ENCODE measurements at places on chromosomes 7 and 10.

DNA sequence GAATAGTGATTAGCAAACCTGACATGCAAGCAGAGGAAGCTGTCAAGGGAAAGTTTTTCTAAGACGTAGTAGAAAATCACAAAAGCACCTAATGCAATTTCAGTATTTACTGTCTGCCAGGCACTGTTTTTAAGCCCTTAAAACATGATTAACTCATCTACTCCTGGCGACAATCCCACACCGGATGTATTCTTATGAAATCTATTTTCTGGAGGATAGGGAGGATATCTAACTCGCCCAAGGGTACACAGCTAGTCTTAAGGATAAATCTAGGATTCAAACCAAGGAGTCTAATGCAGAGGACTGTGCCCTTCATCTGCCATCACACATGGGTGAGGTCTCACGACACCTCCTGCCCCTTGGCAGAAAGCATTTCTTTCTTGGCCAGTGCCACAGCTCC, 47.8 kb upstream of the FIGNL1 start:
- no peak for DNase-seq

DNA sequence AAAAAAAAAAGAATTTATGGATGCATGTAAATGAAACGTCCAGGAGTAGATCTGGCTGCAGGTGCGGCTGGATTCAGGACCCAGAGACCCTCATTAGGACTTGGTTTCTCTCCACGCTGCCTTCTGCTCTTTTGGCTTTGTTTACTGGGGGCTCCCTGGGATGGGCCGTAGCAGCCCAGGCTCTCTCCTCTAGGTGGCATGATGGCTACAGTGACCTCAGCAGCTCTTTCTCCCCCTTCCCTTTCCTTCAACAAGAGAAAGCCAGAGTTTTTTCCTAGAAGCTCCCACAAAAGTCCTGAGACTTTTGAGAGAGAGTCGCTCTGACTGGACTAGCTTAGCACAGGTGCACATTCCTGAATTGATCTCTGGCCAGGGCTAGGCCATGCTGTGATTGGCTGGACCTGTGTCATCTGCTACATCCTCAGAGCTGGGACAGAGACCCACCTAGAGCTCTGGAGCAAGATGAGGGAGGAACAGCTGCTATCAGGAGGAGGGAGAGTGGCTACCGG, 67.8 kb upstream of the PDCD4 start:
- no peak for DNase-seq

DNA sequence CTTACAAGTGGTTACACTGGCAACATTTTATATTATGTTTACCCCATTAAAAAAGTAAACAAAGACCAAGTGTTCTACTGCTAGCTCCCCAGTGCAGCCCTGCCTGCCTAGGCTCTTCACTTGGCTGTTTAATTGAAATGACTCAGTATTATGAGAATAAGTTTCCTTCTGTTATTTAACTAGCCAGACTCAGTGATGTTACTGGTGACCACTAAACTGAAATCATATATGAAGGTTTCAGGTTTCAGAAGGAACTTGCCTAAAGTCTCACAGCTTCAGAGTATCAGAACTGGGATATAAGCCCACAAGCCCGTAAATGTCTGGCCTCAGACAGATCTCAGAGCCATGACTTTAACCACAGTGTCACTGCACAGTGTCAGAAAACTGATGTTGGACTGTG, 66.8 kb upstream of the EXOC4 start:
- DNase-seq = no peak

DNA sequence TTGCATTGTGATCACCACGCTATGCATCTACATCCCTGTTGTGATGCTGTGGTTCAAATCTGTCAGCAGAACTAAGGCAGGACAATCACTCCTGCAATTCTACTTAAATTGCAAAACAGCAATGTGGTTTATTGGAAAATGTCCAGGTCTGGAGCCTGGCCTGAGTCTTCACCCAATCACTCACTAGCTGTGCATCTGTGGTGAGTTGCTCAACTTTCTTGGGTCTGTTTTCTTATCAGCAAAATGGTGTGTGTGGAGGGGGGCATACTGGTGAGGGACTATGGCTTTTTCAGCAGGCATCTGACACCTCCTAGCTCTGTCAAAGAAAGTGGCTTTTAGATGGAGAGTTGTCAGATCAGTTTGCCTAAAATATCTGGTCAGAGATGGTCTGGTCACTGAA, 108.3 kb upstream of the FEZF1 start:
- no peak for DNase-seq

GRCh38 chr7:151964951-151965350, 8.7 kb downstream of the GALNTL5 start:
- no peak for DNase-seq

DNA sequence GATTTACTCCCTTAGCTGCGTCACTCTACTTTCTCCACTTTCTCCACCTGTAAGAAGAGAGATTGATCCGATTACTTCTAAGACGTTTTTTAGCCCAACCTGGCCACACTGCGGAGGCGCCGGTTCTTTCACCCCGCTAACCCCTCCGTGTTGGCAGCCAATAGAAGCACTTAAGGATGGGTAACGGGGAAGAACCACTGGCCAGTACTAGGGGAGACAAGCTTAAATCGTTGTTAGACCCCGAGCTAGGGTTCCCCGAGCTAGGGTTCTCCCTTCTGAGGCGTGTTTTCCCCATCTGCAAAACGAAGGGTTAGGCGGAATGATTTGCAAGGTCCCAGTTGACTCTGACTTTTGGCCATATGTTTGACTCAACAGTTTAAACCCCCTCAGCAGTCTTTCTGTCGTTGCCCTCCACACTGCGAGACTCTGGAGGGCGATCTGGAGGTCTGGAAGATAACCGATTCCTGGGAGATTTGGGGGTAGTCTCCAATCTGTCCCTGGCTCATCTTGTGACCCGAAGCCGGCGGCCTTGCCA, 644 bp downstream of the UMAD1 start:
- no peak for DNase-seq

DNA sequence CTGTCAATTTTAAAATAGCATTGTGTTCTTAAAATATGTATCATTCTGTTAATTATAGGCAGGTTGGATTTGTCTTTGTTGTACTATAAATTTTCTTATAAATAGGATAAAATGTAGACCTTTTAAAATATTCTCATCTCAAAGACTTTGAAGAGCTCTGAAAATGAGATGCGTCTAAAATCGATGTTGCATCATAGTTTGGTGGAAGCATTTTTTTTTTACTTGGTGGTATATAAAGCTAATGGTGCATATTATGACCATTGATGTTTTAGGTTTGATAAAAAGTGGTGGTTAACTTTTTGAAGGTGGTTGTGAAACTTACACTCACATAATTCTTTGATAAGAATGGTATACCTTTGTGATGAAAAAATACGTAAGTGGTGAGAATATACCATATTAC, 69.1 kb downstream of the ZNRF2 start:
- no peak for DNase-seq

- no peak for DNase-seq
These were observed 621 bp upstream of the FAM133B start for GRCh38 chr7:92590711-92591310.

Measured in activated effector memory CD4-positive, alpha-beta T cell treated with anti-CD3 and anti-CD28 coated beads, Interleukin-2, amount 50 U/mL, for 16 hours (primary cell).